ENCODE measurements at places on chromosomes 1 and 21. TPM values are rescaled to one million over a fixed set of nuclear protein-coding genes. Genes with fewer than 3 reads are reported as not detected.

GRCh38 chr1:152654110-152654509, 9.1 kb upstream of the LCE2D start:
- DNase-seq, result no peak

Gene FASLG
- 0.16 TPM for total RNA-seq

Gene HSD3B2
- total RNA-seq, result not detected

Gene RSPO1
- total RNA-seq, result not detected

GRCh38 chr1:205600085-205600484, 31.7 kb downstream of the ELK4 start:
- DNase-seq, result no peak

- no peak for DNase-seq
These were observed 3.5 kb downstream of the HHAT start for GRCh38 chr1:210332233-210332632.

Gene GJB5
- total RNA-seq, result not detected

Gene FCN3
- 20.7 TPM for total RNA-seq

Gene PTCH2
- 0.43 TPM for total RNA-seq

GRCh38 chr1:18597160-18598042, 33.2 kb upstream of the PAX7 start:
- DNase-seq, result peak; percentile 78

Gene TRIM63
- total RNA-seq, result 212 TPM

DNA sequence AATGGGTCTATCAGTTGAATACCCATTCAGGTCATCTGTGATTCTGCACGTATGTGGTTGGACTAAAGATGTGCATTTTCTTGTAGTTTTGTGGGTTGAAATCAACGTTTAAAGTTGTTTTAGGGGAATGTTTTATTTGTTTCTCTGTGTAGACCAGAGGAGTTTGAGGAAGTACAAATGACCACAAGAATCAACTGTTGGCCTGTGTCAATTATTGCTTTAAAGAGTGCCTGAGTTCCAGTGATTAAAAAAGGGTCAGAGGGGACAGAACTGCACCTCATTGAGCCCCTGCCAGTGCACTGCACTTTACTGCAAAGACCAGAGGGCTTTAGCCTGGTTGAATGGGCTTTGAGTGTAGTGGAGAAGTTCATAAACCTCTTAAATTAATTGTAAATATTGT, 190.3 kb downstream of the VPS13D start:
- DNase-seq, result no peak

DNA sequence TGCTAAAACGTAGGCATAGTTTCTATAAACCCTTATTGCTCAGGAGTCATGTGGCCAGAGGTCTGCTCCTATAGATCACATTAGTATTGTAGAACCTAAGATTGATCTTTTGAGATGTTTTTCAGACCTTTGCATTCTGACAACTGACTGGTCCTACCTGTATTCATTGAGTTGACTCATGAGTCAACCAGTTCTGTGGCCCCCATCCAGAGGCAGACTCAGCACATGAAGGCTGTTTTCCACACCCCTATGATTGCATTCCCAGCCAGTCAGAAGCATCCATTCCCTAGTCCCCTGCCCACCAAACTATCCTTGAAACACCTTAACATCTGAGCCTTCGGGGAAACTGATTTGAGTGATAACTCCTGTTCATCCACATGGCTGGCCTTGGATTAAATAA, 451.7 kb downstream of the SIPA1L2 start:
- no peak for DNase-seq

DNA sequence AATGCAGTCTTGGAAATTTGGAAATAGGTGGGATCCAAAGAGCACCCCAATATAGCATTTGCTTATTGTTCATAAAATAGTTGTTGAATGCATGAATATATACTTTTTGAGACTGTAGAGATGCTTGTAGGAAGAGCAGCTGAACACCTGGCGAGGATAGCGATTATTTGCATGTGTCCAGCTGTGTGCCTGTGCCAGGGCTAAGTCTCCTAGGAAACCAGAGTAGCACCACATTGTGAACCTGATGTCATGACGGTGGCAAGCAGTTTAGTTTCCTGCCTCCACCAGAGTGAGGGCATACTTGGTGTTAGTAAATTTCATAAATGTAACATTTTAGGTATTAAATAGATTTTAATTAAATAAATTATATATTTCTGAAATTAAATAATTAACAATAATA, 37.3 kb upstream of the IRF2BP2 start:
- no peak for DNase-seq

- no peak for DNase-seq
These were observed 21.8 kb upstream of the SDHB start for GRCh38 chr1:17075470-17076255.

Gene CDC42BPA
- total RNA-seq, result 37.2 TPM

- DNase-seq, result no peak
These were observed 5.7 kb downstream of the QSOX1 start for GRCh38 chr1:180160357-180160756.

DNA sequence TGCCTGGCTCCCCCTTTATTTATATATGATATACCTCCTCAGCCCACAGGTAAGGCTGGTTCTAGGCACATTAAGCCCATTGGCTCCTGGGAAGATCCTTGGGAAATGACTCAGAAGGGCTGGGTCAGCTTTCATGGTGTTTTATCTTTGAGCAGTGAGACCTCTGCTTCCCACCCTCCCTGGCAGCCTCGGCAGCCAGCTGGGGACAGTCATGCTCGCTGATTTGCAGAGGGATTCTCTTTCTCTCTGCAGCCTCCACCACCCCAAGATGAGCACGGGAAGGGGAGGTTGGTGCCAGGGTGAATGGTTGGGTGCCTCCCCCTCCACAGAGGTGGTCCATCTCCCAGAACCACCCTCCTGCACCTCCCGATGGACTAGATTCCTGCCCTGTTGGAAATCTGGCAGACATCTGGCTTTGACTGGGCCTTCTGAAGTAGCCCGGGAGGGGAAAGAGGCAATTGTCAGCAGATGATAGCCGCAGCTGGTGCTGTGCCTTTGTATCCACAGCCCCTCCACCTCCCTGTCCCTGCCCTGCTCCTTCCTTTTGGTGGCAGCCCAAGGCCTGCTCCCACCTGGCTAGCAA, 24.6 kb downstream of the IER5 start:
- DNase-seq, result no peak

GRCh38 chr1:160007577-160008200, 24.1 kb downstream of the PIGM start:
- no peak for DNase-seq

Gene DIRAS3
- 23.7 TPM for total RNA-seq

Gene PLPP3
- total RNA-seq, result 143 TPM
